ENCODE measurements at places on chromosomes 3 and 15.

DNA sequence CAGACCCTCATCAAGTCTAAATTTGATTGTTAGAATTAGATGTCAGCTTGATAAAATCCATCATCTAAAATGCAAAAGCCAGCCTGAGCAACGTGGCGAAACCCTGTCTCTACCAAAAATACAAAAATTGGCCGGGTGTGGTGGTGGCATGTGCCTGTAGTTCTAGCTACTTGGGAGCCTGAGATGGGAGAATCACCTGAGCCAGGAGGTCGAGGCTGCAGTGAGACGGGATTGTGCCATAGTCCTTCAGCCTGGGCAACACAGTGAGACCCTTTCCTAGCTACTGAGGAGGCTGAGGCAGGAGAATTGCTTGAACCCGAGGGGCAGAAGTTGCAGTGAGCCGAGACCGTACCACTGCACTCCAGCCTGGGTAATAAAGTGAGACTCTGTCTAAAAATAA lies 69.5 kb downstream of the MYO1E start:
- no peak for DNase-seq

- DNase-seq, result no peak
Measured at GRCh38 chr3:124261306-124261705, 269.4 kb upstream of the ROPN1 start.

DNA sequence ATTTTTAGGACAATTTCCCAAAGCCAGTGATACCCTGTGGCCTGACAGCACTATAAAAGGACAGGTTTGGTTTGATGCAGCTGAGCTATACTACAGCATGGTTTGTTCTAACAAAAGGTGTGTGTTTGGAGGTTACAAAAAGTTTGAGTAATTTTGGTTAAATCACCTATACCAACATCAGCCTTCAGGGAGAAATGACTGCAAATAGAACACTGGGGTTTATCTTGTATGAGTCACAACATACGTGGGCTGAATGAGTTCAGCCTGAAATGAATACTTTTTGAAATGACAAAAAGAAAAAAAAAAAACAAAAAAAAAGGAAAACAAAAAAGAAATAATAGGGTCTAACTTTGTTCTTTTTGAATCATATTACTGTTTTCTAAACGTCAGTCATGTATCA lies 345.7 kb downstream of the CNTN3 start:
- DNase-seq, result no peak

- DNase-seq, result no peak
Measured at GRCh38 chr3:191065181-191065805, 133.7 kb upstream of the OSTN start.

GRCh38 chr3:25239042-25239441 lies 189.0 kb upstream of the RARB start:
- no peak for DNase-seq

DNA sequence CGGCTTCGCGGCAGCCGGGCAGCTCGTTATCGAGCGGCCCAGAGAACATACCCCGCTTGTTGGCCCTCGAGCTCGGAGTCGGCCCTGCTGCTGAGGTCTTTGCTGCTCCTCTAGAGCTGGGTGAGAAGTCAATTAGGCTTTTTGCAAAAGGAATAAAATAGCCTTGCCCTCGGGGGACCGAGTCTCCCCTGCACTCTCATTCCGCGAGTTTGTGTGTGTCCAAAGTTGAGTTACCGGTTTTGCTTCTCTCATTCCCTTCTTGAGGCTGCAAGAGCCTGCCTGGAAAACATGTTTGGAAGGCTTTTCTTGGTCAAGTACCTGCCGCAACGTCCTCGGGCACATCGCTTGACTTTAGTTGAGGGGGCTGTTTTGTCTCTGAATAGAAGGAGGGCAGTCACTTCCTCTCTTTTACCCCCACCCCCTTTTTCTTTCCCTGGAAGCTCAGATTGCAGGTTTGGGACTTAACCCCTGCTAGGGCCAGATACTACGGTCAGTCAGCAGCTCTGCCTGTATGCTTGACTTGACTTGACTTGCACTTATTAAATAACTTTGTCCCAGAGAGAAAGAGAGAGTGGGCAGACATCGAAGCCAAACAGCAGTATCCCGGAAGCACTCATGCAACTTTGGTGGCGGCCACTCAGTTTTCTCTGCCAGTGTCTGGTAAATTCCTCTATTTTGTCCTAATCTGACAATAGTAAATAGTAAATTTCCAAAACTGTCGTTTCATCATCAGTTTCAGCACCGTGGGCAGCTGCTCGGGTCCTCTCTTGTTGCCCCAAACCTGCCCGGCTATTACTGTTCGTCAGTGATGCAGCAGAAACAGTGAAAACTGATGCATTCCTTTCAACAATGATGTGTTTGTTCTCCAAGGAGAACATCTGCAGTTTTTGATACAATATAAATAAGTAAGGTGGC lies 609 bp downstream of the RNF13 start:
- no peak for DNase-seq

- no peak for DNase-seq
Measured at GRCh38 chr3:52068730-52069129, 12.4 kb upstream of the DUSP7 start.

GRCh38 chr3:191301017-191301416 lies 28.2 kb upstream of the CCDC50 start:
- no peak for DNase-seq

DNA sequence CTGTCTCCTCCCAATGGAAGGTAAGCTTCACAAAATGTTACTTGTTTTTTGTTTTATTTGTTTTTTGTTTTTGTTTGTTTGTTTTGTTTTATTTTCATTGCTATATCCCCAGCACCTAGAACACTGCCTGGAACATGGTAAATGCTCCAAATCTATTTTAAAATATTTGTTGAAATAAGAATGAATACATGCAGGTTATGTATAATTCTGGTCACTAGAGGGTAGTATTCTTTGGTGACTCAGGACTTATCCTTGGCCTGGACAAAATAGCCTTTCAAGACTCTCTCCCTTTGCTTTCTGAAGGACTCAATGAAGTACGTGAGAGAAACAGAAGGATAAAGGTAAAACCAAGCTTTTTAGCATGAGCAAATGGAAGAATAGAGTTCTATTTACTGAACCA lies 46.9 kb upstream of the PPP2R3A start:
- DNase-seq, result no peak

DNA sequence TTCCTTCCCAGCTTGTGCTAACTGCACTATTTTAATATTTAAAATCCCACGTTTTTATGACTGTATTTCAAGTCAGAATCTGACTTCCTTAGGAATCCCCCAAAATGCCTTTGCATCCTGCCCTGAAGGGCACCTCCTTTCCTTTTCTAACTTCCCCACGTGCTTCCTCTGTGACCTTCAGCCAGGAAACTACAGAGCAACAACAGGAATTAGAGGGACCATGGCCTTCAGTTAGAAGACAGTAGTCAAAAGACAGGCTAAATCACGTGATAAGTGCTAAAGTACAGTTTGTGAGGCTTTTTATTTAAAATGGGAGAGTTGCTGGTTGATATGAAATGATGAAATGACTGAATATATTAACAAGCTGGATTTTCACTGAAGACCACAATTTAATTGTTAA lies 11.8 kb upstream of the ABHD10 start:
- DNase-seq, result no peak

DNA sequence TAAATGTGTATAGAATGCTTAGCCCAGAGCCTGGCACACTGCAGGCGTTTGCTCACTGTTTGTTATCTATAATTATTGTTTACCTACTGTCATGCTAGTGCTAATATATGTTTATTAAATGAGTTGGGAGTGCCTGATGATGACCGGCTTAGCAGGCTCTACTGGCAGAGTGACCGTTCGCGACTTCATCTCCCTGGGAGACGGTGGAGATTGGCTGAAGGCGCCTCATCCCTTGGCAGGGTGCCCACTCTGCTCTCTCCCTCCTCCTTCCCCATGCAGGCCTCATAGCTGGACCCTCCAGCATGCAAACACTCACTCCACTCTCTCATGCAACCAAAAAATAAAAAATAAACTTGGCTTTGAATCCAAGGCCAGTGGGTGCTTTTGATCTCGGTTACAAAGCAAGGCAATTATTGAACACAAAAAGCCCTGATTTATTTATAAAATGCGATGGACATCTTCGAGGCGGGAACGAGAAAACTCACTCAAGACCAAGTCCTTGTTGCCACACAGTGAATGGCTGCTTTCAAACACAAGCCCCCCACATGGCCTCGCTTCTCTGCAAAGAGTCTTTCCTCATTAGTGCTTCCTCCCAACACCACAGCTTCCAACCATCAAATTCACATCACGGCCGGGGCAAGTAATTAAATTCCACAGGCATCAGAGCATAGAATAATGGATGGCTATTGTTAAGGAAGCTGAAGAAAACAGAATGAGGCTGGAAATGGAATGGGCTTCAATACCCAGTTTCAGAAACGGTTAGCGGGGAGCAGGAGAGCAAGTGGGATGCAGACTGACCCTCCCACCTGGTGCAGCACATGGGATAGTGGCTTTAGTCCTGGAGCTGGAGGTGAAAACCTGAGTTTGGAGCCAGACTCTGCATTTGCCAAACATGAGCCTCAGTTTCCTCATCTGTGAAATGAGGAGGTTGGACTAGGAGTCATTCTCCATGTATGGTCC lies 135.7 kb upstream of the RAD18 start:
- DNase-seq, result no peak

- DNase-seq, result no peak
Measured at GRCh38 chr3:106296062-106296461, 427.2 kb upstream of the CBLB start.

- DNase-seq, result no peak
Measured at GRCh38 chr3:123657568-123657967, 72.7 kb upstream of the HACD2 start.

DNA sequence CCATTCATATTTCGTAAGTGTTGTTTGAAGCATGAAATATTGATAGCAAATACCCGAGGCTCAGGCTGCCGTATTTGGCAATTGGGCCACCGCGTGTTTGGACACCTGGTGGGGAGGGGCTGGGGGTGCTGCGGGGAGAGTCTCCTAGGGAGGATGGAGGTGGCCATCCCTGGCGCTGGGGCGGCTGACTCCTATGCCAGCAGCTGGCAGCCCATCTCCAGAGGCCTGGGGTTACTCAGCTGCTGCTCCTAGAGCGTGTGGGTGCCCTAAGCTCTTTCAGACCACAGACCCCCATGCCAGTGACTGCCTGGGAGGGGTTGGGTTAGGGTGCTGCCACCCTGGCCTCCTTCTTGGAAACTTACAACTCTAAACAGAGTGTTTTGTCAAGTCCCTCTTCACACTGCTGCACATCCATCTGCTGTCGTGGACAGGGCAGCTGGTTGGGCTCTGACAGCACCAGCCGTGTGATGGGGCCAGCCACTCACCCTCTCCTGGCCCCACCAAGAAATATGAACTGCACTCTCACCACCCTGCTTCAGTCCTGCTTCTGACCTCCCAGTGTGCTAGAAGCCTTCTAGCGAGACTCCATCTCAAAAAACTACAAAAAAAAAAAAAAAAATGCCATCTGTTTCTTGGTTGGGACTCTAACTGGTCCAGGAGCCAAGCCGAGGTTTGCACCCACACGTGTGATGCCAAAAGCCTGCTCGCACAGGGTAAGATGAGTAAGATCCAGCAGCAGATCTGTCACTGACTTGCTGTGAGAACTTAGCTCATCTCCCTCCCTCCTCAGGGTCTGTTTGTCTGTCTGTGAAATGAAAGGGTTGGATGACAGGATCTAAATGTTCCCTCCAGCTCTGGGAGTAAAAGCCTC lies 156.2 kb downstream of the MEGF11 start:
- no peak for DNase-seq

DNA sequence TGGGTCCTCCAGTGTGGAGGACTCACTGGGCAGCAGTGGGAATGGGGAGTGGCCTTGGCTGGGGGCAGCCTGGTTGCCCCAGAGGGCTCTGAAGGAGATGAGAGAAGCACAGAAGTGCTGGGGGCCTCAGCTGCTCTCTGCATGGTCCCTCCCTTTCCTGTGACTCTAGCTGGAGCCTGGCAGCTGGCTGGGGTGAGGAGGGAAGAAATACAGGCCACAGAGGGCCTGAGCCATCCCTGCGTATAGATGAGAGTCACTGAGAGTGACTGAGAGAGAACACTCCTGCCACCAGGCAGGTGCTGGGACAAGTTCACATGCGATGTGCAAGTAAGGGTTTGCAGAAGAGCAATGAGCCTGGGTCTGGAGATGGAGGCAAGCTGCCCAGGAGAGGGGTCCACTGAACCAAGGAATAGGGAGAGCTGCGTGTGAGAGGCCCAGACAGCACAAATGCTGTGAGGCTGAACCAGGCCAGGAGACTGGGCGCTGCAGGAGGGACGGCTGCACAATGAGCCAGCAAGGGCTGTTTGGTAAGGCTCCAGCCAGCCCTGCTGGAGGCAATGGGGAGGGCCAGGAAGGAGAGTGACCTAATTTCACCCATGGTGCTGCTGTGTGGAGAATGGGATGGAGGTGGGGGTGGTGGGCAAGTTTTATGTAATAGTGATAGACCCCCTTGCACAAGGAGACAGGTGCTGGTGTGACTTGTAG lies 87.2 kb downstream of the CLSTN2 start:
- DNase-seq, result no peak

GRCh38 chr15:40183636-40184463 lies 23.0 kb downstream of the BUB1B start:
- DNase-seq, result no peak

GRCh38 chr3:143147707-143148106 lies 28.1 kb downstream of the CHST2 start:
- no peak for DNase-seq

DNA sequence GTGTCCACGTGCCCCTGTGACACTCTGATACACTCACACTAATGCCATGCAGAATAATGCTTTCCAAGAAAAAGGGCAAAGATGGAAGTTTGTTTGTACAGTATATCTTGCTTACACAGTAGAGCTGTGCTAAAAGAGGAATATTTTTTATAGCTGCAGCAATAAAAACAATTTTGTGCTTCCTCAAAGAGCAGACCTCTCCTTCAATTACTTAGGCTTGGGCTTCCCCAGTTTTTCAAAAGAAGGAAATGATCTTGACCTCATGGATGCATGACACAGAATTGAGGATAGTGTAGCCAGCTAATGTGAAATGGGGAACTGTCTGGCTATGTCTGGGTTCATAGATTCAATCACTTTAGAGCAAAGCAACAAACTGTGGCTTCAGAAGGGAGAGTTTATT lies 137.4 kb downstream of the STT3B start:
- DNase-seq, result no peak

- no peak for DNase-seq
Measured at GRCh38 chr3:159765030-159765859, 223.4 kb upstream of the IL12A start.

- no peak for DNase-seq
Measured at GRCh38 chr3:195911041-195911945, 2.9 kb upstream of the TNK2 start.

GRCh38 chr3:179706233-179706632 lies 53.4 kb downstream of the USP13 start:
- no peak for DNase-seq

DNA sequence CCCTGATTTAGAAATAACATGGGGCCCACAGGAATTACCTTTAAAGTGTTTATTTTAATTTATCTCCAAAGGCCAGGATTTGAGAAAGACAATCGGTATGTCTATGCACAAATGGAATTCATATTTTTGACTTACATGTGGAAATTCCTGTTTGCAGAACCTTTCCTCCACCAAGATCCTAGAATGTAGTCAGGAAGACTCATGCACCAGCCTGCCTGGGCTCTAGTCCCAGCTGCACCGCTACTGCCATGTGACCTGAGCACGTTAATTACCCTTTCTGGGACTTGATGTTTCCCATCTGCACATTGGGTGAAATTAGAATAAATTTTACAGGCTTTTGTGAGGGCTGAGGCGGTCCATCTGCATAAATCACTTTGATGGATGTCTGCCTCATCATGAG lies 194.2 kb downstream of the ATP10A start:
- no peak for DNase-seq

- DNase-seq, result no peak
Measured at GRCh38 chr3:37989821-37990480, 635 bp upstream of the VILL start.
